ENCODE measurements at places on chromosomes 6 and 20.

GRCh38 chr20:20465252-20465651, 97.3 kb downstream of the INSM1 start:
- peak; percentile 32 for DNase-seq

DNA sequence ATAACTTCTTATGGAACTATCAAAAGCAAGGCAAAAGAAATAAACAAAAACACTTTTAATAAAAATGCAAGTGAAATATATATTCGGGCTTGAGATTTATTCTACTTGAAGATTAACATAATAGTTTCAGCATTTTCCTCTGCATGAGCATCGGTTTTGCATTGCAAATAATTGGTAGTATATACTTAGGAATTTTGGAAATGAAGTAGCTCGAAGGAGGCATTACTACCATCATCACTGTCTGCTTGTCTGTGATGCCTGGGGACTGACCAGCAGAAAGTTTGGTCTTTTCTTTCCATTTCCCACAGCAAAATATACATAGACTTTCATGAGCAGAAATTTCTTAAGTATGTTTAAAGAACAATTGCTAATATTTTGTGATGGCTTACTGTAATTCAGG, 570.7 kb downstream of the HTR1B start:
- no peak for DNase-seq

- no peak for DNase-seq
Measured at GRCh38 chr6:122702841-122703240, 76.7 kb upstream of the FABP7 start.

DNA sequence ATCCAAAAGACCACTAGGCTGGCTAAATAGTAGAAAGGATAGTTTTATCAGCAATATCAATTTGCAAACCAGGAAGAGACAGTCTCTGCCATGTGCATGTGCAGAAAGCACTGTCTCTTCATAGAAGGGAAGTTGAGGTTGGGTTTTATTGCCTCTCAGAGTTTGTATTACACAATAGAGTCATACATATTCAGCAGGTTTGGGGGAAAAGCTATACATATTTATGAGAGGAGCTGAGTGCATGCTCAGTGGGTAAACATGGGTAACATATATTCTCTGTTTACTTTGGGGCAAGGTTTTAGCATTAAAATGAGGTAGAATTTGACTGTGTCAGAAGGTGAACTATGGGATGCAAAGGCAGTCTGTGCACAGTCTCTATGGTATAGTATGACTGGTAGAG, 14.9 kb downstream of the TMEM170B start:
- DNase-seq, result no peak

DNA sequence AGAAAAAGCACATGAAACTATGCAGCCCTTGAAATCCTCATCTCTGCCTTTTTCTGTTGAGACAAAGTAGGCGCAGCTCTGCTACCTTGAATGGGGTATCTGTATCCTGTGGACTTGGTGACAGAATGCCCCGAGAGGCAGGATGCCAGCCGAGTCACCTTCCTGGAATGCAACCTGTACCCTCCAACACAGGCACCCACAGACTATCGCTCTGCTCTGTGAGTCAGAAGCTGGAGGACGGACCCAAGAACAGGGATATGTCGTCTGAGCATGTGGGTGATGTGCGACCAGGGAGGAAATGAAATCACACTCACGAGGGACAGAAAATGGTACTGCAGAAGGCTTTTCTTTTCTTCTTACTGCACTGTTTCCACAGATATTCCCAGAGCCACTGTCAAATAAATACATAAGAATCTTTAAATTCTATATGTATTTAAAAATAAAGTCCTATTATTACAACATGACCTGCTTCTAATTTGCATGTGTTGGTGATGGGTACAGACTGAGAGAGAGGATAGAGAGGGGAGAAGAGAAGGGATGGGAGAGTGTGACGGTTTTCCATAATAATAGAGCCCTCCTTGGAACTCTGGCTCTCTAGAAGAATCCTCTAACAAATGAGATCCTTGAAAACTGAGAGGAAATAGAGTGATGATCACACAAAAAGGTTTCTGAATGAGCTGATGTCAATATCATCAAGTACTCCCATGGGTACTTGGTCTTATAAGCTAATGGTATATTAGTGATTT, 308.1 kb downstream of the FOXC1 start:
- DNase-seq, result no peak

- DNase-seq, result no peak
Measured at GRCh38 chr6:25326960-25327359, 47.8 kb downstream of the CARMIL1 start.

- DNase-seq, result no peak
Measured at GRCh38 chr6:79598012-79598411, 33.1 kb upstream of the SH3BGRL2 start.

GRCh38 chr20:31608251-31608945, 3.3 kb downstream of the ID1 start:
- peak; percentile 98 for DNase-seq

GRCh38 chr6:134437376-134437775, 119.5 kb upstream of the SGK1 start:
- DNase-seq, result no peak

- DNase-seq, result no peak
Measured at GRCh38 chr6:107186047-107186446, 70.7 kb upstream of the BEND3 start.

DNA sequence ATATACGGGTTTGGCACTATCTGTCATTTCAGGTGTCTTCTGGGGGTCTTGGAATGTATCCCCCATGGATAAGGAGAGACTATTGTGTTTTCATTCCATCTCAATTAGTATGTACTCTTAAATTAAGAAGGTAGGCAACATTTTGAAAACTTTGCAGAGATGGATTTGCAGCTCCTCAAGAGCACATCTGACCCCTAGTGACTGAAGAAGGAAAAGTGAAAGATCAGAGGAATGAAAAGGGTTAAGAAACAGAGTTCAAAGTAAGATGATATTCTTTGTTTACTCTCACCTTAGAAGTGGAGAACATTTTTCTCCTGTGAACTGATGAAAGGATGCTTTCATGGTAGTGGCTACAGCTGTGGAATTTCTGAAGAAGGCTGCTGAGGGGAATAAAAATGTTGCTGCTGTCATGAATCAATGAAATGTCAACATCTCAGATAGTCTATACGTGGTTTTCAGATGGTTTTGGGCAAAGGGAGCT, 41.5 kb downstream of the SH3BGRL2 start:
- no peak for DNase-seq

GRCh38 chr6:68990317-68990716, 355.2 kb downstream of the ADGRB3 start:
- DNase-seq, result no peak

DNA sequence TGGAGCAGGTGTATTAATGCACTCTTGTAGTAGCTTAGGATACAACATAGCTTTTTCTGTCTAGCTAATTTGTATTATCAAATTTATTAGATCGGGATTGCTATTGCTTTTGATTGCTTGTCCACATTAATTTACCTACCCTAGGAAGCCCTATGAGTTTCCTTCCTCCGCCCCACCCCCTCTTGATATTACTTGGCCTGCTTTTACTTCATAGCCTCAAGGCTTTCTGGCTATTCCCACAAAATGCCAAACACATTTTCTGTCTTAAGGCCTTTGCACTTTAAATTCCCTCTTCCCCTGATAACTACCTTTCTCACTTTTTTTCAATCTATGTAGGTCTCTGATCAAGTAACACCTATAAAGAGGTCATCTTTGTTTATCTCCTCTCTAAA, 99.1 kb upstream of the PRSS16 start:
- DNase-seq, result no peak

DNA sequence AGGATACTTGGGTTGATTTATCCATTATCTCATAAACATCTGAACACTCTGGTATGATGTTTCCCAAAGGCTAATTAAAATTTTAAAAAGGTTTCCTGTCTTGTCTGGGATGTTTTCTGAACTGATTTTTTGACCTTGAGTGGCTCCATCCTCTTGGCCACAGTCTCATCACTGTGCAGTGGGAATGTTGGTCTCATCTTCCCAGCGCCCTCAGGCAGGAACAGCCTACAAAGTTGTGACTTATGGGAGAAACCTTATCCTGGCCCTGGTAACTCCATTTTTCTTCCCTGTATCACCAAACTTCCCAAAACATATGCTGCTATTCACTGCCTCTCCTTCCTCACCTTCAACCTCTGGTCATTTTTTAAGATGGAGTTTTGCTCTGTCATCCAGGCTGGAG, 6.8 kb upstream of the BPIFA3 start:
- no peak for DNase-seq

- no peak for DNase-seq
Measured at GRCh38 chr6:166105341-166106075, 62.1 kb downstream of the TBXT start.

DNA sequence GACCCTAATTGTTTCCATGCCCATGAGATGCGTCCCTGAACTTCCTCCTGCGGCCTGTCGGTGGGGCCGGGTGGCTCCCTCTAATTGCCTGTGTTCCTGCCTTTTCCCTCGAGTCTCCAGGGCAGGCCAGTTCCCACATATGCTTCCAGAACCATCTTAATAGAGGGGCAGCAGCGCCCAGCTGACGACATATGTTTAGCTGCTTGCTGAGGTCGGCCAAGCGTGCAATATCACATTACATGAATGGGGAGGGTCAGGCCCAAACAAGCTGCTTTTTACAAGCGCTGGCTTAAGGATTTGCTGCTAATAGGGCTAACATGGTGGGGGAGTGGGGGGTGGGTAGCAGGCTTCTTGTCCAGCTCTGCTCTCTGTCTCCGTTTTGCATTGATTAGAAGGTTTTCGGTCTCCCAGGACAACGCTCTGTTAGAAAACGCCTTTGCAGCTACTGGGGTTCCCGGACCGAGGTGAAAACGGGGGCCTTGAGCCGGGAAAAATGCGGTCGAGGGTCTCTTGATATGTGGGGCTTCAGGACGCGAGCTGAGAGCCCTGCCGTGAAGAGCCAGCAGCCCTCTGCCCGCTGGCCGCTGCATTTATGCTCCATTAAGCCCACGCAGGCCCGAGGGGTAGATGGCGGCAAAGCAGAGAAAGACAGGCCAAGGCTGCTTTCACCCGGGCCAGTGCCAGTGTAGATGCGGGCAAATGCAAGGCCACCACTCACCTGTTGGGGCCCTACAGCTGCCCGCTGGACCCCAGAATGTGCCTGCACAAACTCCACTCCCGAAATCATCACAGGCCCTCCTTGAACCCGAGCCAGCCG, 308.5 kb downstream of the BMP7 start:
- DNase-seq, result peak; percentile 46

- peak; percentile 5 for DNase-seq
Measured at GRCh38 chr6:10690651-10691445, 3.6 kb downstream of the C6orf52 start.

All from ELF-1 (cell line).